ENCODE measurements at places on chromosomes 12 and 14.

GRCh38 chr12:29113101-29113500 is 36.0 kb upstream of the FAR2 start:
- no peak for DNase-seq

DNA sequence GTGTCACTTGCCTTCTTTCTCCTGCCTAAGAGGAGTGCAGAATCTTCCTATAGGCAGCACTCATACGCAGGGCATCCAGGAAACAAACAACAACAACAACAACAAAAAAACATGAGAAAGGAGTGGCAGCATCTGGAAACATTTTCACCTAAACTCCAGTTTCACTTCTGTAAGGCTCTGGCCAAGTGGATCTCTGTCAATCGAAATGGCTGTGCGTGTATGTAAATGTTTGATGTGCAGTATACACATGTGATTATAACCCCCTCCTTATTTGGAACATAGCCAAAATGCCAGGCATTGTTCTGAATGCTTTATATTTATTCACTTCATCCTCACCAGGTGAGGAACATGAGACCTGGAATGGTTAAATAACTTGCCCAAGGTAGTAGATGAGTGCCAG is 76.8 kb downstream of the COX16 start:
- DNase-seq = no peak

DNA sequence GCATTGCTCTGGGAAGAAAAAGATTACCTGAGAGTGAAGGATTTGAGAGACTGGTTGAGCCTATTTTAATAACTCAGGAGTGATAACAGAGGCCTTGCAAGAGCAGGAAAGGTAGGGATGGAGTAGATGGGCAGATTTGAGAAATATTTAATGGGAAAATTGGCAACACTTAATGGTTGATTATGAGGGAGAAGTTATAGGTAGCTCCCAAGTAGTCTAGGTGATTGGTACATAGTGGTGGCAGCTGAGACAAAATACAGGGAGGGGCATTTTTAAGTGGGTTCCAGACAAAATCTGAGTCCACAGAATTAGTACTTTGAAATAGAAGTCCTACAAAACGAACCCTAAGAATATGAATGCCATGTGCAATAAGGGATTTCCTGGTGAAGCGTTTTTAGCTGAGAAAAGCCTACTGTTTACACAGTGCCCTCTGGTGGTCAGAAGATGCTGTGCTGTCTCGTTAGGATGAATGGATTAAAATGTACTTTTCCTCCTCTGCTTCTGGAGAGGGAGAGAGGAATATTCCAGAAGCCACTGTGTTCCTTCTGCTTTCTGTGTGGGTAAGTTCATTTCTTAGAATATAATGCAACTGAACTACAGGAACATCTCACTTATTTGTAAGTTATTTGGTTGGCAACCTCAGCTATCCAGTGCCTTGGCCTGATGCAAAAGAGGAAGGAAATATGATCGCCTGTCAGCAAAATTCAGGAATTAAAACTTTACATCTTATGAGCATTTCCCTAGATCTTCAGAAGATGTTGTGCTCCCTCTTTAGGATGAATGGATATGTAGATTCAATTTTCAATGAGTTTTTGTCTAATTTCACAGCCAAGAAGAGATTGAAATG is 6.5 kb downstream of the ZBTB1 start:
- DNase-seq = peak; percentile 64

DNA sequence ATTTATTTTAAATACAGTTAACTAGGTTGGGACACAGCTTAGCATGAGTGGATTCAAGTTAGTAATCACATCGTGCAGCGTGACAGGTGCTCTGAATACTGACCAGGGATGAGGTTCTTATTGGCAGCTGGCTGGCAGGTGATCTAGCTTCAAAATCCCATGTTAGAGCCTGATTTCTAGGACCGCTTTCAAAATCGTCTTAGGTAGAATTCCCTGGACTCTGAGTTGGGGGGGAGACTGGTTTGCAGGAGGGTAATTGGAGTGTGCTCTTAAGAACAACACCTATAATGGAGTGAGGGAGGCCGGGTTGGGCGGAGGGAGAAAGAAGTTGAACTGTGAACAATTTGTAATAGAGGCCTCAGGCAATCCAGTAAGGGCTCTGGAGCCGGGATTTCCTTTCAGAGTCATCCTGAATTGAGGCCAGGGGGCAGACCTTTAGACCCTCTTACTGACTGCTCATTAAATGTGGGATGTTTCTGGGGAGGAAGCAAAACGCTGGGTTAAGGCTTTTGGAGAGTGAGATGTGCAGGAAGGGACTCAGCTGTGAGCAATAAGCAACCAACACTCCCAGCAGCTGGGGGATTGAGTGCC is 874 bp upstream of the YARS2 start:
- DNase-seq = no peak

GRCh38 chr14:22483863-22484593 is 105.0 kb downstream of the DAD1 start:
- peak; percentile 56 for DNase-seq

- DNase-seq = no peak
Measured at GRCh38 chr12:33427071-33427470, 12.5 kb downstream of the SYT10 start.

- peak; percentile 32 for DNase-seq
Measured at GRCh38 chr12:114975640-114976310, 291.8 kb upstream of the TBX3 start.

GRCh38 chr12:65537978-65538377 is 259.5 kb downstream of the MSRB3 start:
- no peak for DNase-seq
